Immature natural killer cell (primary cell): ENCODE measurements at places on chromosomes 7 and 10.

DNA sequence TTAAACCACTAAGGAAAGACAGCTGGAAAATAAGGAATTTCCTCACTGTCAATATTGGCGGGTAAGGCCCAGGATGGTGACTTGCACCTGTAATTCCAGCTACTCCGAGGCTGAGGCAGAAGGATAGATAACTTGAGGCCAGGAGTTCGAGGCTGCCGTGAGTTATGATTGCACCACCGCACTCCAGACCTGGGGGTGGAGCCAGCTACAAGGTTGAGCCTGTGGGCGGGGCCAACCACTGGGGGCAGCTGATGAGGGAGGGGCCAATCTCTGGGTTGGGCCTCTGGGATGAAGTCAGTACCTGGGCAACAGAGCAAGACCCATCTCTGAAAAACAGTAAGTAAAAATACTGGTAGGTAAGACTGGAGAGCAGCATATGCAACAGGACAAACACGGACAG is 80.1 kb upstream of the ADO start:
- H3K4me3 ChIP-seq, result no peak overlapping the region
- no peak overlapping the region for H3K27ac ChIP-seq
- H3K36me3 ChIP-seq, result no peaks in the 10 kb centered on the region
- peaks cover 42% of the 10 kb centered on the region for H3K4me1 ChIP-seq

DNA sequence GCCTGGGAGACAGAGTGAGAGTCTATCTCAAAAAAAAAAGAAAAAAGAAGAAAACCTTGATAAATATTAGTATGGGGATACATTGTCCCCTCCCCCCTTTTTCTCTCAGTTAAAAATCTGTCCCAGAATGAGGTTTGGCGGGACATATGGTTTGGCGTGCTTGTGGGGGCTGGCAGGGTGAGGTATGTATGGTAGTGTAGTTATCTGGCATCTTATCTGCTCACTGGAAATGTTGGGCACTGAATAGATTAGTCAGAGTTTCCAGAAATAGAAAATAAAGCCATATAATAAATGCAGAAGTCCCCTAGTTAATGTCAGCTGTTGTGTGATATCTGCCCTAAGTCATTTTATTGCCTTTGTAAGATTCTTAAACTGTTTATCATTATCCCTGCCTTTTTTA is 397.5 kb upstream of the GALNT17 start:
- H3K27ac ChIP-seq, result no peak overlapping the region
- peaks cover 3% of the 10 kb centered on the region for H3K36me3 ChIP-seq
- DNase-seq, result no peak

DNA sequence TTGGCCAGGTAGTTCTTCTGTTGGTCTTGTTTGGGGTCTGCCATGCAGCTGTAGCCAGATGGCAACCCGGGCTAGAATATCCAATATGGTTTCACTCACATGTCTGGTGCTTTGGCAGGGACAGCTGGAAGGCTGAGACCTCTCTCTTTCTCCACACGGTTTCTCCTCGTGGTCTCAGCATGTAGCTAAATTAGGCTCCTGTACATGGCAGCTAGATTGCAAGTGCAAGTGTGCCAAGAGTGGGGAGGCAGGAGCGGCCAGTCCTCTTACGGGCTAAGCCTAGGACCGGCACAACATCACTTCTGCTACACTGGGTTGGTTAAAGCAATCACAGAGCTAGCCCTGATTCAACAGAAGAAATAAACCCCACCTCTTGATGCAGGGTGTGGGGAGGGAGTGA is 9.3 kb upstream of the PDE1C start:
- H3K27ac ChIP-seq, result no peak overlapping the region
- no peak overlapping the region for H3K4me3 ChIP-seq
- no peaks in the 10 kb centered on the region for H3K4me1 ChIP-seq
- no peak for DNase-seq
- H3K36me3 ChIP-seq, result no peaks in the 10 kb centered on the region

DNA sequence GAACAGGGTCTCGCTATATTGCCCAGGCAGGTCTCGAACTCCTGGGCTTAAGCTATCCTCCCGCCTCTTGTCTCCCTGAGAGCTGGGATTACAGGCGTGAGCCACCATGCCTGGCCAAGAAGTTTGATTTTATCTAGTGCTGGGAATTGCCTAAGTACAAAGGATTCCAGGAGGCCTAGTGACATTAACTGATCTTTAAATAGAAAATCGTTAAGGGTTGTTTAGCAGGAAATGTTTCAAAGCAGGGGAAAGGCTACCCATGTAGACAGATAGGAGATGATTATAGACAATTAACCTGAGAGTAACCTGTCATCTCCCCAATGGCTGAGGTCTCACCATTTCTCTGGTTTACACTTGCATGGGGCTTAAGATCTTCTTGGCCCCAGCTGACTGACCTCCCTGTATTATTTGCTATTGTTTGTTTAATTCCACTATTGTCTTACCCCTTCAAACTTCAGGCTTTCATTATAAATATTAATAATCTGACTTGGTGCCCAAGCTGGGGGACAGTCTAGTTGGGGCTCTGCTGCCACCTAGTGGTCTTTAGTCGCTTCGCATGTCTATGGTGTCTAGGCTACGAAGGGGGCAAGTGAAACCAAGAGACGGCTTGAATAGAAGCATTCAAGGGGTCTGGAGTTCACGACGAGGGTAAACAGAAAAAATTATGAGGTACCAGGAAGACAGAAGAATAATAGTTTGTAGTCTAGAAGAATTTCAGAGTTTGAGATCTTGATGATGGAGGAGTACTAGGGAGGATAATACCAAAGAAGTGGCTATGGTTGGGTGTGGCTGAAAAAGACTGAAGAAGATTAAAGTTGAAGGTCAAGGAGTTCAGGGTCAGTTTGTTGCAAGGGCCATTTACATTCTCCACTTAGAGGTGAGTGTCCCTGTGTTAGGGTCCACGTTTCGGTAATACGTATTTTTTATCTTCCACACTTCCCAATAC is 40.4 kb upstream of the BPGM start:
- H3K36me3 ChIP-seq, result no peaks in the 10 kb centered on the region
- peak; percentile 56 for DNase-seq
- peak overlapping the region; percentile 49 for H3K4me3 ChIP-seq
- peaks cover 2% of the 10 kb centered on the region for H3K4me1 ChIP-seq
- H3K27me3 ChIP-seq, result no peaks in the 10 kb centered on the region

DNA sequence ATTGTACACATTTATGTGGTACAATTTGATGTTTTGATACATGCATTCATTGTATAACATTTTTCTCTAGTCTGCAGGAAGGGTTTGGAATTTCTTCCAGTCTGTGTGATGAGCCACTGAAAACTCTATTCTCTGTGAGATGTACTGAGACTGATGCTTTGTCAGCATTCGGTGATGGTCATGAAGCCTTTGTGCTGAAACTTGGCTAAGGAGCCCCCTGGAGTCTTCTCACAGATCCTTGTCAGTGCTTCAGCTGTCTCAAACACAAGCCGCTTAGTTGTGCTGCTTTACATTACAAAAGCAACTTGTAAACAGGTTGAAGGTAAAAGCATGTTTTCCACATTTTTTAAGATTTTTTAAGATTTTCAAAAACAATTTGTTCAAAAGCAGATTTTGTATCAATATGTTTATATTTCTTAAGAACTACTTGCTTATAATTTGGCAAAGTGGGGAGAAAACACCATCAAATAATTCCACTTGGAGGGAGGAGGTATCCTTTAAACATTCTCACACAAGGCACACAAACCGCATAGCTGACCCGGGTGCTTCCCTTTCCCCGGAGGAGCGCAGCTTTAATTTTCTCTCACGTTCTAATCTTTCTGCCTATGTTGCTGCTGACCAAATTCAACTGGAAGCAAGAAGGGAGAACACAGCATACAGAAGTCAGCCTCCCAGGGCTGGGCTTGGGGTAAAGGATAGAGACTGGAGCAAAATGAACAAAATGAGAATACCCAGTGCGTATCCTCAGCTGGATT is 249.8 kb upstream of the VSTM2A start:
- no peak overlapping the region for H3K4me3 ChIP-seq
- no peak for DNase-seq

GRCh38 chr10:24346877-24347519 is 138.1 kb downstream of the KIAA1217 start:
- H3K36me3 ChIP-seq, result no peaks in the 10 kb centered on the region
- H3K4me1 ChIP-seq, result no peaks in the 10 kb centered on the region
- H3K4me3 ChIP-seq, result no peak overlapping the region

GRCh38 chr7:152891160-152891621 is 131.6 kb downstream of the ACTR3B start:
- H3K27me3 ChIP-seq, result no peaks in the 10 kb centered on the region
- H3K27ac ChIP-seq, result no peak overlapping the region
